ENCODE measurements at places on chromosomes 5 and 9.

- no peak for DNase-seq
Observed at GRCh38 chr5:174140452-174141020, 95.0 kb downstream of the NSG2 start.

DNA sequence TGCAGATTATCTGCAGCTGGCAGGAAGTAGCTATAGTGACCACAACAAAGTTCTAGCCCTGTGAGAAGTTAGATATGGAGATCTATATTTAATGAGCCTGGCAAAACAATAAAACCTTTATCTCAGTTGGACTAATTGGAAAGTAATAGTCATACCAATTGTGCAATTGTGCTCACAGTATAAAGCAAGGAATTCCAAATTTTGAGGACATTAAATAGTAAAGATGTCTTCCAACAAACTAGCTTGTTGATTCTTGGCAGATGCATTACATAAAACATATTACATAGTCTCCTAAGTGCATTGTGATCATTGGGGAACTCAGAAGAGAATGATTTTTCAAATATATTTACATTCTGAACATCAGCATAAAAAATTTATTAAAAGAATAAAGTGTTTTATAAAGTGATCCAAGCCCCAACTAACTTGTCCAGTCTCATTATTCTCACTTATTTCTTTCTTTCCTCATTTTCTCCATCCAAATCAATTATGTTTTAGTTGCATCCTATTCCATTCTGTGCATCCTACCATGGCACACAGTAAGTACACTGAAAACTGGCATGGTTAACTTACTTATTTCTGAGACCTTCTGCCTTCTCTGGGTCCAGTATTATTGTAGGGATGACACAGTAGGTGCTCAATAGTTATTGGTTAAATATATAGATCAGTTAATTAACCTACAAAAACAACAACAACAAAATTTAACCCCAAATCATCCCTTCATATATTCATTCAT, 977.2 kb upstream of the NUDT12 start:
- DNase-seq = no peak

- DNase-seq = no peak
Observed at GRCh38 chr9:125743682-125744428, 3.3 kb upstream of the PBX3 start.

GRCh38 chr5:139486201-139486600, 3.6 kb upstream of the STING1 start:
- peak; percentile 57 for DNase-seq

- DNase-seq = no peak
Observed at GRCh38 chr5:149493316-149493715, 57.9 kb downstream of the CSNK1A1 start.

DNA sequence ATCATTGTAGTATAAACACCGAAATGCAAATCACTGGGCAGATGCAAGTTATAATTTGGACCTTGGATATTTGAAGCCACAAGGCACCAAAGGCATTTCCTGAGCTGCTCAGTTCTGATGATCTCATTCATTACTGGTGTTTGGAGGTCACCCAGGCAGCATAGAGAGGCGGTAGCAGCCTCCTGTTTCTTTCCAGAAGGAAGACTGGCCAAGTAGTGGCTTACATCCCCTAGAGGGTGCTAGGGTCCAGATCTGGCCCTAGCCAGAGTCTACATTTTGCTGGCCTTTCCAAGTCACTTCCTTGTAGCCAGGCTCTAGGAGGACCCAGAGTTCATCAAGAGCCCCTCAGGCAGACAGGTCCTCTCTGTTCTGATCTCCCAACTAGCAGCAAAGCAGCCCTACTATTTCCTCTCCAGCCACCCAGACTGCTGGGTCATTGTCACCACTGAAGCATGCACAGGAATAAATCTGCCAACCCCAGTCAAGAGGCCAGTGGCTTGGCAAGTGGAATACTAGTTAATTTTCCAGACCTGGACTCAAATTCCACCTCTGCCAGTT, 33.4 kb upstream of the TTC1 start:
- DNase-seq = peak; percentile 46

DNA sequence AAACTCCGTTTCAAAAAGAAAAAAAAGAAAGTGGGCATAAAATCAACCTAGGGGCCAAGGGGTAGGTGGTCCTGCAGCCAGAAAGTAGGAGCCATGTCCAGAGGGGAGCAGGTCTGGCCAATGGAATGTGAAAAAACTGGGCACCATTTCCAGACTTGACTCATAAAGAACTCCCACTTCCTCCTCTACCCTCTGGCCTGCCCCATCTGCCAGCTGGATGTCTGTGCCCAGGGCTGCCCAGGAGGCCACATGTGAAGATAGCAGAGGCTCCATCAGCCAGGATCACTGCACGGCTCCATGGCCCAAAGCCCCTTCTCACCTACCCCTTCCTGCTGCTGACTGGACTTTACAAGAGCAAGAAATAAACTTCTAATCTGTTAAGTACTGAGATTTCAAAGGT, 42.1 kb upstream of the EEIG1 start:
- no peak for DNase-seq

DNA sequence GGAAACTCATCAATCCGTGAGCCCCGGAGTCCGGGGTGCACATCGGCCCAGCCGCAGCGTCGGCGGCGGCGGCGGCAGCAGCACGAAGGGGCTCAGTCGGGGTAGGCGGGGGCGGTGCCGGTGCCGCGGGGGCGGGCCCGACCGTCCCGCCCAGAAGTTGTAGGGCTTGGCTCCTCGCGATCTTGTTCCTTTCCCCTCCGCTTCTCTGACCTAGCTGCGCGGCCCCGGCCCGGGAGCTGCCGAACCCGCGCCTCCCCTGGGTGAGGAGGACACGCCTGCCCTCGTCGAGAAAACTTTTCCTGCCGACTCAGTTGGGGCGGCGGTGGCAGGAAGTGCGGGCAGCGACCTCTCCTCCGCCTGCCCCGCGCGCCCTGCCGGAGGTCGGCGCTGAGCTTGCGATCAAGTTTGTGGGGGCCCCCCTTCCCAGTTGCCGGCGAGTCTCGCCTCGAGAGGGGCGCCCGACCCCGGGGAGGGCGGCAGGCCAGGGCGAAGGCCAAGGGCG, at the start of gene MAN2A1:
MAN2A1 (plus strand) TSS at position 188 of the 502 bp plus-strand sequence. CDS start 491 bp downstream, outside the sequence.
- peak; percentile 77 for DNase-seq

DNA sequence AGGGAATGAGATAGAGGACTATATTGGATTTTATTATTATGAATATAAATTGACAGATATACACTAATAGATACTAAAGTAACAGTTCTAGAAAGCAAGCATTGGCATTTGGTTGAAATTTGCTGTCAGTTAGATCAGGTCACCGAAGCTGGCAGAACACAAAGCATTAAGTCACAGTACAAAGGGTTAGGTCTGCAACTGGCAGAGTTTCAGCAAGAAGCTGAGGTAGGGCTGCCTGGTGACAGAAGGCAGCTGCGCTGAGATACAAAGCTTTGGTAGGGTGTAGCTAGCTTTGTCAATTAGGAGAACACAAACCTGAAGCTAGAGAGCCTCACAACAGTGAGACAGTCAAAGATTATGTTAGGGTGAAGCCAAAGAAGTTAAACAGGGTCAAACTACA, 6.3 kb upstream of the CSNK1G3 start:
- no peak for DNase-seq

DNA sequence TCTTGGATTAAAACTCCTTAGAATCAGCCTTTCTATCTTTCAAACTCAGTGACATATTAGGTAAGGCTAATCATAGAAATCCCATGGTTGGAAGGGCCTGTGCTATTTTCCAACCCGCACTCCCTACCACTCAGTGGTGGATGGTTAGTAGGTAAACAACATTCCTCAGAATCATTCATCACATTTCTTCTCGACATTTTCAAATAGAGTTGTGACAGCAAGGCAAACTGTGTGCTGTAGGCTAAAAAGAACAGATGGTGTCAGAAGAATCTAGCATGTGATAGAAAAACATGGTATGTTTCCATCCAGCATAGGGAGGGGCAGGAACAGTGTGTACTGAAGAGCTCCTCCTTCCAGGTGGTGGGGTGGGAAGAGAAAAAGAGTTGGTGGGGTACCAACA, 227.3 kb upstream of the NMUR2 start:
- no peak for DNase-seq

GRCh38 chr9:116796669-116797068, 109.6 kb downstream of the TRIM32 start:
- no peak for DNase-seq

DNA sequence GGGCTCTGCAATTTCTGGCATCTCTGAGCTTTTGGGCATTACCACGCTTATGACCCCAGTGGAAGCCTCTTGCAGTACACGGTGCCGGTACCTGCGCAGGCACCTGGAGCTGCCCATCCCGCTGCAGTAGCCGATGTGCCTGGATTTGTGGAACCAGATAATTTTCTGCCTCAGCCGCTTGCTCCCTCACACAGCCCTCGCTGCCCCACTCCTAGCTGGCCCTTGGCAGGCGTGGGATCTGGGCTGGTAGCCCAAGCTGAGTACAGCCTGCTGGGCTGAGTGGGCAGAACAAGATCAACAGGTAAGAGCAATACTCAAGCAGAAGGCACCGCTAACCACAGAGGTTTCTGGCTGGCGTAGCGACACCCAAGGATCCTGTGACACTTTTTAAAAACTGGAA, 1808.8 kb upstream of the ACO1 start:
- no peak for DNase-seq

Measured in iPS-NIHi11 (cell line).